ENCODE measurements at places on chromosomes 5 and 9.

DNA sequence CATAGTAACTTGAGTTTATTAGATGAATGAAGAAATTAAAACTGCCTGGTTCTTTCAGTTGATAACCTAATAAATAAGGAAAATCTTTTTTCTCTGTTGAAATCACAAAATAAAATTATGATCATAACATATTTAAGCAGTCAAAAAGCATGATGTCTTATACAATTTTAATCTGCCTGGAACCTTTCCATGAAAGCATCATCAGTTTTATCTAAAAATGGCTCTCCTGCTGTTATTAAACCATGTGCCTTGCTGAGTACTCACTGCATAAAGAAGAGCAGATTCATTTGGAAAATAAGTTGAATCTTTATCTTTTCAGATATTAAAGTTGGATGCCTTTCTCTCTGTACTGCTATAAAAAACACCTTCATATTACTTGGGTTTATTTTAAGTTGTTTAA, 148.8 kb downstream of the SLC24A2 start:
- DNase-seq = no peak
- H3K36me3 ChIP-seq = no peaks in the 10 kb centered on the region
- no peak overlapping the region for H3K27ac ChIP-seq
- H3K27me3 ChIP-seq = no peaks in the 10 kb centered on the region
- H3K4me1 ChIP-seq = no peaks in the 10 kb centered on the region

- no peak for DNase-seq
- H3K27ac ChIP-seq = no peak overlapping the region
- no peaks in the 10 kb centered on the region for H3K27me3 ChIP-seq
- H3K36me3 ChIP-seq = no peaks in the 10 kb centered on the region
Observed at GRCh38 chr5:56575821-56576220, 239.5 kb upstream of the MAP3K1 start.

- H3K27ac ChIP-seq = no peak overlapping the region
- H3K4me3 ChIP-seq = no peak overlapping the region
- H3K36me3 ChIP-seq = peaks cover 74% of the 10 kb centered on the region
- no peak for DNase-seq
- H3K4me1 ChIP-seq = no peaks in the 10 kb centered on the region
- H3K27me3 ChIP-seq = no peaks in the 10 kb centered on the region
Observed at GRCh38 chr9:89342948-89343347, 24.6 kb downstream of the SECISBP2 start.

DNA sequence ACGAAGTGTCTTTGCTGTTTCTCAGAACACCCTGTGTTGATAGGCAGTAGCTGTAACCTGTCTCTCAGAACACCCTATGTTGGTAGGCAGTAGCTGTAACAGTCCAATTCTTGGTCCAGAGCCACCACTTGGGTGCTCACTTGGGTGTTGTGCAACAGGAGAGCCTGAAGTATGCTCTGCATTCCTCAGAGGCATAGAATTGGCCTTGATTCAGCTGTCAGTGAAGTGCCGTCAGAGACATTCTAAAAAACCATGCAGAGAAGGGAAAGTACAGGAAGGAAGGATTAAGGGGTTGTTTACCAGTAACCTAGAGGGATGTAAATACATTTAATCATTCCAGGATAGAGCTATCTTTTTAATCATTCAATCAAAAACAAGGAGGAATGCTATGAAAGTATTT, 231.2 kb downstream of the ARRDC3 start:
- H3K4me1 ChIP-seq = no peaks in the 10 kb centered on the region
- H3K4me3 ChIP-seq = no peak overlapping the region
- no peak overlapping the region for H3K27ac ChIP-seq
- no peak for DNase-seq
- H3K27me3 ChIP-seq = peaks cover 3% of the 10 kb centered on the region

DNA sequence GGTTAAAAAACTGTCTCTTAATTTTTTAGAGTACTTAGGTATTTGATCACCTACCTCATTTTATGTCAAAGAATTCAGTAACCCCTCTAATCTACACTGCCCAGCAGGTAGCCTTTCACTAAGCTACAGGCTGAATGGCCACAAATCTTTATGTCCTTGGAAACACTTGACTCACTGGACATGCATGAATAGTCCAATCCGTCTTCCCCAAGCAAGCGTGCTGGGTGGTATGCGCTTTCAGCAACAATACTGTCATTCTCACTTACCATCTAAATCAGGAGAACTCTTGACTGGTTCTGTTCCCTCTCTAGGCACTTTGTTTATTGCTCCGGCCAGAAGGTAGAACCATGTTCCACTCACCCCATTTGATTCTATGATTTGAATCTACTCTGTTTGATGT, 73.1 kb downstream of the TRPM3 start:
- no peak overlapping the region for H3K27ac ChIP-seq
- H3K36me3 ChIP-seq = no peaks in the 10 kb centered on the region
- H3K4me3 ChIP-seq = no peak overlapping the region
- no peaks in the 10 kb centered on the region for H3K4me1 ChIP-seq
- H3K27me3 ChIP-seq = no peaks in the 10 kb centered on the region

DNA sequence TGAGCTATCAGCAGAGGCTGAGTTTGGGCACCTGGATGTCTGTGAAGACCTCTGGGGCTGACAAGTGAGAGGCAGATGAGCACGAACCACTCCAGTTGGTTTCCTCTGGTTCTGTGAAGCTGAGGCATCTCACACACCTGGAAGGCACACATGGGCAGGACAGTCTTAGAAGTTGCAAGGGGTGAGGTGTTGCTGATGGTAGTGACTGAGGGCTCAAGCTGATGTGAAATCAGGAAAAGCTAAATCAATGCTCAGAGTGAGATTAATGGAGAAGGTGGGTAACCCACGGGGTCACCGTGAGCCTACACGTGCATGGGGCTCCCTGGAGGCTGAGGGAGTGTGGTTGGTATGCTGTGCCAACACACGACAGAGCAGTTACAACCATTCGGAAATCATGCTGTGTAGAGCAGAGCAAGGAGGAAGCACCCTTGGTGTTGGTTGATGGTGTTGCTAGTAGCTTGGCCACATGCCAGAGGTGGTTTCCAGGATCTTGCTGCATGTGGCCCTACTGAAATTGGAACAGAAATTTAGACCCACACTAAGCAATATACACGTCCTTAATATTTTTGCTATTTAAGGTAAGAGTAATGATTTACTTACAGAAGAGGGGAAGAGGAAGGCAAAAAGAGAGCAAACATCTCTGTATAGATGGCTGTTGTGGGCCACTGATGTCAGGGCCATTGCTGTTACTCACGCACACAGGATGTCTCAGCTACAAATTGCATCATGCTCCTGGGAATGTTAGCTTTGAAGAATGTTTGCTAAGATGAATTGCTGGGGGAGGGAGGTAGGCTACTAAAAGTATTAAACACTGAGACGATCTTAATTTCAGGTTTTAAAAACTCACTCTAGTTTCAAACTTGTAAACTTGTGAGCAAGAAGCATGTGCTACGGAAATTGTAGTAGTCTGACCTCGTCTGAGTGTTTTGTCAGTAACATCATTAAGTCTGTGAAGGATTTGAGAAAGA, 170.5 kb downstream of the ARHGEF28 start:
- no peaks in the 10 kb centered on the region for H3K4me1 ChIP-seq
- no peak overlapping the region for H3K4me3 ChIP-seq
- H3K36me3 ChIP-seq = no peaks in the 10 kb centered on the region
- DNase-seq = no peak
- no peaks in the 10 kb centered on the region for H3K27me3 ChIP-seq
- H3K27ac ChIP-seq = no peak overlapping the region

DNA sequence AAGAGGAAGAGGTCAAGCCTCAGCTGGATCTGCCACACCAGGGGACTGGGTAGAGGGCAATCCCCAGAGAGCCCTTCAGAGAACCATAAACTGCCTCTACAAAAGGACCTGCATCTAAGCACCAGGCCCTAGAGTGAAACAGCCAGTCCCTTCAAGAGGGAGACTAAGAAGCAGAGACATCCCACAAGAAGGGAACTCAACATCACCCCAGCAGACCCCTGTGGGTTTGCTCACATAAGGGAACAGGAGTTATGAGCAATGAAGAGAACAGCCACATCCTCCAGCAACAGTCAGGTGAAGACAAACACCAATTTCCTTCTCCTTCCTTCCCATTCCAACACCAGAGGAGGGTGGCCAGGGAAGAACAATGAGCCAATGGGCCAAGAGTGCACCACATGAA, 48.9 kb downstream of the TNFSF15 start:
- no peaks in the 10 kb centered on the region for H3K4me1 ChIP-seq
- no peak overlapping the region for H3K4me3 ChIP-seq
- H3K36me3 ChIP-seq = no peaks in the 10 kb centered on the region
- H3K27me3 ChIP-seq = no peaks in the 10 kb centered on the region
- no peak overlapping the region for H3K27ac ChIP-seq
- no peak for DNase-seq

GRCh38 chr5:121797681-121798518, 53.8 kb upstream of the FTMT start:
- DNase-seq = no peak
- H3K4me1 ChIP-seq = no peaks in the 10 kb centered on the region
- no peak overlapping the region for H3K4me3 ChIP-seq
- H3K36me3 ChIP-seq = no peaks in the 10 kb centered on the region
- no peak overlapping the region for H3K27ac ChIP-seq
- no peaks in the 10 kb centered on the region for H3K27me3 ChIP-seq

GRCh38 chr5:112270299-112271293, 148.5 kb downstream of the EPB41L4A start:
- H3K4me1 ChIP-seq = no peaks in the 10 kb centered on the region
- H3K27ac ChIP-seq = no peak overlapping the region
- no peaks in the 10 kb centered on the region for H3K36me3 ChIP-seq
- H3K27me3 ChIP-seq = no peaks in the 10 kb centered on the region

- no peaks in the 10 kb centered on the region for H3K4me1 ChIP-seq
- H3K27me3 ChIP-seq = no peaks in the 10 kb centered on the region
- no peak for DNase-seq
- H3K27ac ChIP-seq = no peak overlapping the region
- no peaks in the 10 kb centered on the region for H3K36me3 ChIP-seq
Observed at GRCh38 chr9:120741701-120742100, 27.4 kb upstream of the MEGF9 start.

GRCh38 chr5:123115020-123115419, 26.0 kb downstream of the PRDM6 start:
- H3K27me3 ChIP-seq = no peaks in the 10 kb centered on the region
- H3K27ac ChIP-seq = no peak overlapping the region
- H3K4me3 ChIP-seq = no peak overlapping the region
- no peaks in the 10 kb centered on the region for H3K4me1 ChIP-seq

DNA sequence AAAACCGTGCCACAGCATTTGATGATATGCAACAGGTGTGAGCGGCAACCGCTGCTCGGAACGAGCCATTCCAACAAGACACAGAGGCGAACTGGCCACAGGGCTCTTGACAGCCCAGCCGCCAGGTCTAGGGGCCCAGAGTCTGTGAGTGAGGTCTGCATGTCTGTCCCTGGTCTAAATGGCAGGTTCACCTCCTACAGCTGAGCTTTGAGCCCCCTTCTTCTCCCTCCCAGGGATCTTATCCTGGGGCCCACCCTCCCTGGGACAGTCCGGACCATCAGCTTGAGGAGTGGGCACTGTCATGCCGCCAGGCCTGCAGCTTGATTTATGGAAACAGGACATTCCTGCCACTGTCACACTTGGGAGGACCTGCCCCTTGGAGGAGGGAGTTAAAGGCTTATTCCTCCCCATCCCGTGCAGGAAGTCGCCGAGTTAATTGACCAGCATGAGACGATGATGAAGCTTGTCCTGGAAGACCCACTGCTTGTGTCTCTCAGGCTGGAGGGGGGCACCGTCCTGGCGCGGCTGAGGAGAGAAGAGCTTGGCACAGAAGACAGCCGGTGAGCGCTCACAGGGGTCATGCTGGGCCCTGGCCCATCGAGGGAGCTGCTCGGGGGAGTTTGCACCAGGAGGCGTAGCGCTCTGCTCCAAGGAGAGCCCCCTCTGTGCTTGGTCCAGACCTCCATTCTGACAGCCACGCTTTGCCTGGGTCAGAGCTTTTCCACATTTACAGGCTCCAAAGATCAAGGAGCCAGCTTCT, 35.5 kb upstream of the LRRC14B start:
- no peaks in the 10 kb centered on the region for H3K36me3 ChIP-seq
- no peaks in the 10 kb centered on the region for H3K4me1 ChIP-seq
- DNase-seq = no peak

GRCh38 chr5:165723931-165724330, 2218.5 kb downstream of the MAT2B start:
- no peak for DNase-seq
- H3K4me1 ChIP-seq = no peaks in the 10 kb centered on the region
- H3K27ac ChIP-seq = no peak overlapping the region
- H3K36me3 ChIP-seq = no peaks in the 10 kb centered on the region
- no peak overlapping the region for H3K4me3 ChIP-seq
- H3K27me3 ChIP-seq = no peaks in the 10 kb centered on the region

DNA sequence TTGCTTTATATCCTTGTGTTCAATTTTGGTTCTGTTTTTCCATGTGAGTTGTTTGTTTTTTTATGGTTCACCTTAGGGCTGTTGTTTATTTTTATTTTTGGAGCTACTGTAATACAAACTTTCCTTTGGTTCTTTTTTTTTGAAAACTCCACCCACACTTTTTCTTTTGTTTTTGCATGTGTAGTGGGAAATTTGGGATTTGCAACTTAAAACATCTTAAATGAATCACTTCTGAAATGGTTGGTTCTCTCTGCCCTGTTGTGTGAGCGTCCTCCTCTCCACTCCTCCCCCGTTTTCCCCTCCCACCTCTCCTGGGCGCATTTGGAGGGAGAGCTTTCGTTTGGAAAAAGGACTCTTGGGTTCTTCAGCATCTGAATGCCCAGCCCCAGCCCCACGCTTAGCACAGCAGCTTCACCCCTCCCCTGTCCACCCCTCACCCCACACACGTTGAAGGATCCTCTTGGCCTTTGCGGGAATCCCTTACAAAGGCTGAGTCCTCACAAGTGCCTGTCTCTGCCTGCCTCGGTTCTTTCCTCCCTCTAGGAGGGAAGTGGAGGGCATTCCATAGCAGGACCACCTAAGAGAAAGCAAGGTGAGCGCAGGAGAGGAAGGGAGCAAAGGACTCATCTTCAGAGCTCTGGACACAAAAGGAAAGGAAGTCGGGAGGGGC, 67.2 kb downstream of the DMRT1 start:
- no peaks in the 10 kb centered on the region for H3K4me1 ChIP-seq
- no peak overlapping the region for H3K4me3 ChIP-seq
- DNase-seq = no peak

- H3K27ac ChIP-seq = no peak overlapping the region
- no peak overlapping the region for H3K4me3 ChIP-seq
- DNase-seq = no peak
- no peaks in the 10 kb centered on the region for H3K36me3 ChIP-seq
- no peaks in the 10 kb centered on the region for H3K27me3 ChIP-seq
Observed at GRCh38 chr9:116100711-116101121, 52.9 kb upstream of the PAPPA start.

- no peaks in the 10 kb centered on the region for H3K36me3 ChIP-seq
- no peak overlapping the region for H3K27ac ChIP-seq
- H3K4me1 ChIP-seq = no peaks in the 10 kb centered on the region
- H3K27me3 ChIP-seq = no peaks in the 10 kb centered on the region
- no peak overlapping the region for H3K4me3 ChIP-seq
Observed at GRCh38 chr5:159861086-159861485, 55.2 kb upstream of the ADRA1B start.

GRCh38 chr5:168151041-168151440, 140.4 kb upstream of the WWC1 start:
- H3K36me3 ChIP-seq = no peaks in the 10 kb centered on the region
- no peak overlapping the region for H3K4me3 ChIP-seq
- DNase-seq = no peak
- H3K4me1 ChIP-seq = no peaks in the 10 kb centered on the region
